ENCODE measurements at places on chromosomes 2 and 18.

DNA sequence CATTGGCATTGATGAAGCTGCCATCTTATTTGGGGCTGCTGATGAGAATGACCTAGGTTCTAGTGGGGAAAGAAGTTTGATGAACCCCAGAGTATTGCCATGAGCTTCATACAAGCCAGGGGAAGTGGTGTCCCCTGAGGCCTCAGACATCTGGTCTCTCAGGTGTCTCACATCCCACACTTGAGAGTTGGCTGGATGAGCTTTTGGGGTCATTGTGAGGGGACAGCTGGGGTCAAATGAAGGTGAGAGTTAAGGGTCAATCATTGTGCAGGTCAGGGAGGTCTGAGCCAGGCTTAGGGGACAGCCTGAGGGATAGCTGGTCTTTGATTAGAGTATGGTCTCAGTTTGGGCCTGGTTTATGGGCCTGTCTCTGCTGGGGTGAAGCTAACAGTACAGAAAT lies 336.5 kb downstream of the CYP26B1 start:
- DNase-seq, result no peak

DNA sequence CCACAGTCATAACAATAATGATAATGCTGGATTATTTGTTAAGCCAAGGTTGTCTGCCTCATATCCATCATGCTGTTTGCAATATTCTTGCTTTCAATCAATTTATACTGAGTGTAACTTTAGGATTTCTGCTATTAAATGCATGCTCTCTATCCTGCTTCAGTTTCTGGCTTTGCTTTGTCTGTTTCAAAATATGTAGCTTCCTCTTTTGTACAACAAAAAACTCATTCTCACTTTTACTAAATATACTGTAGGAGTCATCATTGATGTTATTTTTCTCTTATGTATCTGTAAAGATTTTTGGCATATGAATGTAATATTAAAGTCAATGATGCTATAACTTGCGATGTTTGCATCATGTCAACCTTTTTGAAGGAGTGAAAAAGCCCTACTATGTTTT lies 149.3 kb downstream of the GPD2 start:
- no peak for DNase-seq

DNA sequence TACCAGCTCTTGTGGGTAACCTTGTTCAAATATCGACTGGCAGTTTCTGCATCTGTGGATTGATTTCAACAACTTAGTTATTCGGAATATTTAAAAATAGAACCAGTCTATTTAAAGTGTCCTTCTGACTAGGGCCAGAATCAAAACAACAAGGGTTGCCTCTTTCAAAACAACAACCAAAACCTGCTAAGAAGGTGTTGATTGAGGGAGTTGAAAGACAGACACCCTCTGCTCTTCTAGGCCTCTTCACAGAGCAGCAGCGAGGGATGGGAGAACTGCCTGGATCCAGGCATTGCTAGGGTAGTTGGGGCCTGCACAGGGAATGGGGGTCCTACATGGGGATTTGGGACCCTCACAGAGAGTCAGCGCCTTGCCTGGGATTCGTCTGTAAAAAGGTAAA lies 19.8 kb downstream of the TTR start:
- no peak for DNase-seq

GRCh38 chr2:95307036-95307435 lies 9.9 kb downstream of the KCNIP3 start:
- DNase-seq, result no peak

GRCh38 chr2:98448441-98449145 lies 3.9 kb downstream of the INPP4A start:
- DNase-seq, result no peak

- no peak for DNase-seq
Measured at GRCh38 chr2:8189316-8189715, 492.5 kb upstream of the ID2 start.

DNA sequence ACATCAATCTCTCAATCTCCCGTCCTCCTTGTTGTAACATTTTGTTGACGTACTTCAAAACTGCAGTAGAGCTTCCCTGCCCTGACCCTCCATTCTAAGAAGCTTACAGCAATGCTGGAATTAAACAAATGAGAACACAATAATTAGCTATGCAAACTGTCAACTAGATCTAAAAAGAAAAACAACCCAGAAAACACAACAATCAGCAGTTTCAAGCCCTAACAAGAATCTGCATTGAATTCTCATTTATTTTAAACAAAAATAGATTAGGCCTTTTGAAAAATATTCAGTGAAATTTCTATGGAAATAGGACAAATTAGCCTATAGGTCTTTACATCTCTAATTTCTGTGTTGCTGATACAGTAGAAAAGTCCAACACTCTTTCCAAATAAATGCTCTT lies 807.0 kb upstream of the FSHR start:
- DNase-seq, result no peak

DNA sequence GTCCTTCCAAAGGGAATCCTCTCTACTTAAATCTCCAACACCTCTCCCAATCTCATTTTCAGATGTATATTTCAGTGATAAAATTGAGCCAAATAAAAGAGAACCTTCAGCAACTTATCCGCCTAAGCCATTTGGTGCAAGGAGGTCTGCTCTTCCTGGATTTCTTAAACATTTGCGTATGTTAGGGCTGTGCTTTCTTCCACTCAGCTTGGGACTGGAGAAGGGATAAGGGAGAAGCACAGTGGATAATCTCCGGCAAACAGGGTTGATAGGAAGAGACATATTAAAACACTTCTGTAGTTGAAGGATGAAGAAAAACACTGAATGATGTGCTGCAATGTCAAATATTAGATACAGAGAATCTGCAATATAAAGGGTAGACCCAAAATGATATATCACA lies 796.2 kb downstream of the KCNJ3 start:
- DNase-seq, result no peak

GRCh38 chr18:23134780-23135549 lies at the start of gene CABLES1:
Gene CABLES1, plus strand, starts transcription at chr18:23135485. Its CDS starts 278 bp downstream, at chr18:23135763.
- no peak for DNase-seq

- no peak for DNase-seq
Measured at GRCh38 chr2:5479265-5479928, 212.8 kb upstream of the SOX11 start.

- no peak for DNase-seq
Measured at GRCh38 chr18:13989199-13989598, 73.9 kb upstream of the MC2R start.

- no peak for DNase-seq
Measured at GRCh38 chr2:208501206-208501605, 94.6 kb downstream of the PTH2R start.

DNA sequence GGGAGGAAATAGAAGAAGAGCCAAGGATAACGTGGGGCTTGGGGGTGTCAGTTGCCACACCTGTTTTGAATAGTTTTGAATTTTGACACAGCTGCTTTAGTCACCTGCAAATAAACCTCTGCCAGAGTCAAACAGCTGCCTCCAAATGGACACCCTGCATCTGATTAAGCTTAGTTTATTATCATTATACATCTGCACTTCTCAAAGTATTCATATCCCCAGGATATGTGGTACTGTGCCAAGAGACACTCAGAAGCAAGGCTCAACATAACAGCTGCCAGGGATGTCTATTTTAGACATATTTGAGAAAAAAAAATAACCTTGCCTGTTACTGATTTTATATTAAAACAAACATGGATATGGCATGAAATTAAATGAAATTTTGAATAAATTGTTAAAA lies 122.5 kb upstream of the WDR75 start:
- DNase-seq, result no peak

DNA sequence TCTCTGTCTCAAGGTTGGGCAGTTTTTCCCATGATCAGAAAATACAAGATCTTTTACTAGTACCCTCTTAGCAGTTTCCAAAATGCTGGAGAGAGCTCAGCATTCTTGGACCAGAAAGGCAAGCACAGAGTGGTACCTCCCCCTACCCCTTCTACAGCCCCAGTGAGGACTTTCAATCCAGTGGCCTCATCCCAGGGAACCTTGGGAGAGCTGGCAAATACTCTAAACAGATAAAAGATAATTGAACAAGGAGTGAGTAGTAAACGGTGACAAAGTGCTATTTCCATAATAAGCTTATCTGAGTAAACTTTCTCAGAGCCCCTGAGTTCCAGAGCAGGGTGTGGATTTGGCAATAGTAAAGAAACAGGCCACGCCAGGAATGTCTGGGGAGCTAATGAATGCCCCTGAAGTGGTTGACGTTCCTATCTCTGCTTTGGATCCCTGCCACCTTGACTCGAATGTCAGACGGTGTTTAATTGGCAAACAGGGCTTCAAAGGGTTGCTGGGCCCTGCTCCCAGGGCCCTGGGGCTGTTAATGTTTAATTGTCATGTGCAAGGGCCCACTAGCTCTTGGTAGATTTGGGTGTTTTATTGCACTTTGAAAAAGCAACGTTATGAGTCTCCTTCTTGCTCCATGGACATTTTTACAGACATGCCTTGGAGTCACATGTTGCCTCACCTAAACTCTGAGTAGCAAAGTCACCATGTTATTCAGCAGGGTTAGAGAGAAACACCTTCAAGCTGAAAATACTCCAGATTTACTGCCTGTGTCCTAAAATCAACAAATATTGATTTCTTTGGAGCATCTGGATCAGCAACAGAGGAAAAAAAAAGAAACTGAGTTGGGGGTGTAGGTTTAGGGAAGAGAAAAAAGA lies 239.9 kb downstream of the CYRIA start:
- DNase-seq, result no peak

GRCh38 chr18:71760541-71760940 lies 783.6 kb downstream of the CBLN2 start:
- DNase-seq, result no peak

DNA sequence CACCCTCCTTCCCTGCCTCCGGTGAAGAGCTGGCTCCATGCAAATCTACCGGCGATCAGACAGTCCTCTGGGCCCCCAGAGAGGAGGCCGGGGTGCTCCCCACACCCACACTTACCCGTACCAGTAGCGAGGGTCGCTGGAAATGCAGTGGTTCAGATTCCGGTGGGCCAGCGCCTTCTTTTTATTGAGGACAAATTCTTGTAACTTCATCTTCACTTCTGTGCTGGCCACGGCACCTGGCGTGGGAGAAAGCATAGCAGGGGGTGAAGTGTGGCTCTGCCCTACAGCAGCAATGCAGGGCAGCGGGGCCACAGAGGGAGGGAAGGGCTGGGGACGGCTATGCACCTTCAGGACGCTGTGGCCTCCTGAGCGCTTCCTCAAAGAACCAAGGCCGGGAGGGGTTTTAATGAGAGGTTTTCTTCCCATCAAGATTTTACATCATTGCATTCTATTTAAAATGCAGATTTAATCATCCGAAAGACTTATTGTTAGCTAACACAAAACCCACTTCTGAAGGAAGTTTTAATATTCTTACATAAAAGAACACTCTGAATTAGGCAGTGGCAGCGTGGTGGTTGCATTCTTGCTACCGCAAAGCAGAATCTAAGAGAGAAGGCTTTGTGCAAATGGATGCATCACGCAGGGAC lies 237.0 kb downstream of the HDAC4 start:
- DNase-seq, result no peak

DNA sequence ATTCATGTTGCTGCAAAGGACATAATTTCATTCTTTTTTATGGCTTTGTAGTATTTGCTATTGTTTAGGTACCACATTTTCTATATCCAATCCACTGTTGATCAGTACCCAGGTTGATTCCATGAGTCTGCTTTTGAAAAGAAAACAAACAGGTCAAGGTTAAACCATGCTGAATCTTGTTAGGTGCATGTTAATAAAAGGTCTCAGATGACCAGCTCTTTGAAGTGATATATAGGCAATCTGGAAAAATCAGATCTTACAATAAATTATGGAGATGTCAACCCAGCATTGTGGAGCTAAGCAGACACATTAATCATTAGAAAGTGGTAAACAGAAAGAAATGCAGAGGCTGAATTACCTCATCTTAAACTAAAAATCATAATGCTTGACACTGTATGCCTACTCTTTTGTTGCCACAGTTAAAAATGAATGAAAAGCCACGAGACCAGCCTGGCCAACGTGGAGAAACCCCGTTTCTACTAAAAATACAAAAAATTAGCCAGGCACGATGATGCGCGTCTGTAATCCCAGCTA lies 246.0 kb downstream of the CTNNA2 start:
- no peak for DNase-seq

DNA sequence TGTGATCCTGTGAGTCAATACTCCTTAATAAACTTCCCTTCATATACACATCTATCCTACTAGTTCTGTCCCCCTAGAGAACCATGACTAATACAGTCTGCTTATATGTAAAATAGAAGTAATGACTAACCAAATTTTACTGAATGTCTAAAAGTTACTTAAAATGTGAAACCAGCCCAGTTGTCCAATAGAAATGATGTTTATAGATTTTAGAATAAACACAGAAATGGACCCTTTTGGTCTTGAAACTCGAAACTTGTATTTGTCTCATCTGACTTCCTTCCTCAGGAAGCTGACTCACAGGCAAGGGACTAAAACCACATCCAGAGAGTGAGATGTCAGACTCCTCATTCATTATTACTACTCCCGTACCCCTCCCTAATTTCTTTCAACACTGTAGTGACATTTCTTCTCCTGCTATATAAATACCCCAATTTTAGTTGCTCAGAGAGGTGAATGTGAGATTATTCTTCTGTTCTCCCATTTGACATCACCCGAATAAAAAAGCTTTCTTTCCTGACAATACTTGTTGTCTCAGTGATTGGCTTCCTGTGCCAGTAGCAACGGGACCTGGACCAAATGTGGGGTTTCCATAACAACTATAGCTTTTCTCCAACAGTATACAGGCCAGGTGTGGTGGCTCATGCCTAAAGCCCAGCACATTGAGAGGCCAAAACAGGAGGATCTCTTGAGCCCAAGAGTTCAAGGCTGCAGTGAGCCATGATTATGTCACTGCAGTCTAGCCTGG lies 486.0 kb downstream of the ERBB4 start:
- DNase-seq, result no peak

DNA sequence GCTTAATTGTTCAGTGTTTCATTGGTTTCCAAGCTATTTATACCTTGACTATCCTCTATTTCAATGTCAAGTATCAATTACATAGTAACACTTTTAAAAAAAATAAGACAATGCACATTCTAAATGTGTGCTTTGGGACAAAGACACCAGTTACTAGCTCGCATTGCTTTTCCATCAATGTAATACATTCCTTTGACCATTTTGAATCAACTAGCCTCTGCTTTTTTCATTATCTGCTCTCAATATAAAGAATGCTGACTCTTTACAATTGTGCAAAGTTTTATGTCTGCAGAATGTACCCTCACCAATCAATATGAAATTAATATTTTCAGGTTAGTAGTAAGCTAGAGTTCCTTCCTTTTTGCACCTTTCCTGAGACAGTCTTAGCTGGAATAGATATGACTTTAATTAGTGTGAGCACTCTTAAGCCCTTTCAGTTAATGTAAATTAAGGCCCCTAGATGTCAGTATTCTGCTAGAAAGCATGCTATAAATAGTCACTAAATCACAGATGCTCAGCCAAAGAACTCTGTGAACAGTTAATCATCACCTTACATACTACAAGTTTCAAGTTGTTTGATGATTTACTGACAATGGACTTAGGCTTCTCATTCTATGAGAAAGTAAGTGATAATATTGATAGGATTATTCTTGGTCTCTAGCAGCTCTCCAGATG lies 413.6 kb downstream of the PTH2R start:
- peak; percentile 79 for DNase-seq

DNA sequence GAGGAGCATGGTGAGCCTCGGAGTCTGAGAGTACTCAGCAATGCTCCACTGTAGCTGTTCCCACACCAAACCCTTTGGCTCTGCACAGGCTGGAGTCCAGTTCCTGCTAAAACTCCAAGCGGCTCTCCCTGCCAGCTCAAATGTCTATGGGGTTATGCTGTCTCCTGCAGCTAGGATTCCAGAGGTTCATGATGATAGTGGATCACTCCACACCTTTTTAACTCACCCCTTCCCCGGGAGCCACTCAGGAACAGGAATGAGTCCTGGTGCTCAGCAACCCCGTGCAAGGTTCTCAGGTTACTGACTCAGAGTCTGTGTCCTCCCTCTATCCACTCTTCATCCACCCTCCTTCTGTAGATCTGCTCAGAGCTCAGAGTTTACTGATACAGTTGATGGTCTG lies 410.0 kb downstream of the CDH19 start:
- no peak for DNase-seq
